ENCODE measurements at places on chromosomes 11 and 22.

DNA sequence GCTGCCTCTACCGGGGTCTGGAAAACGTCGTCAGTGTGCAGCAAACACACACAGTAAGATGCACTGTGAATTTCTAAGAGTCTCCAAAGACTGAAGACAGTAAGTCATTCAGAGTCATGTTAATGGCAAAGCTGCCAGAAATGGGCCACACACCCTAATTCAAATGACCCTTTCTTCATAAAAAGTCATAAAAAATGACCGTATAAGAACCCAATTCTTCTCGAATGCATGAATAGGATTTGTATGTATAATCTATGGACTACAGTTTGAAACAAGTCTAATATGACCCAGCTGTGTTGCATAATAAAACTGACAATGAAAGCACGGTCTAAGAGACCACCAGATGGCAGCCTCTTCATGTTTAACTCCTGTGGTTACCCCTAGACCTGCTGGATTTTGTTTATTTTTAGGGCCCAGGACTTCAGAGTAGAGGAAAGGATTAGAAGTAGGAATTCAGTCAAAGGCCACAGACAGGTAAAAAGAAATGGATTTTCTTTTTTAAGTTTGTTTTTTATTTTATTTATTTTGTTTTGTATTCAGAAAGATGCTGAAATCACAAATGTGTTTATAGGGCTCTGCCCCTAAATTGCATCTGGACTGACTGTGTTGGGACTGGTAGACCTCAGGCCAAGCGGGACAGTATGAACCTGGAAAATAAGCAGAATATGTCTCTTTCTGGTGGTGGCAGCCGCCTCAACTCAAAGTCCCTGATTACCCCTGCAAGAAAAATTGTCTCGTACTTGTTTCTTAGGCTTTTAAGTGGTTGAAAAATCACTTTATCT lies 32.1 kb upstream of the SLC5A12 start:
- peak; percentile 65 for DNase-seq

DNA sequence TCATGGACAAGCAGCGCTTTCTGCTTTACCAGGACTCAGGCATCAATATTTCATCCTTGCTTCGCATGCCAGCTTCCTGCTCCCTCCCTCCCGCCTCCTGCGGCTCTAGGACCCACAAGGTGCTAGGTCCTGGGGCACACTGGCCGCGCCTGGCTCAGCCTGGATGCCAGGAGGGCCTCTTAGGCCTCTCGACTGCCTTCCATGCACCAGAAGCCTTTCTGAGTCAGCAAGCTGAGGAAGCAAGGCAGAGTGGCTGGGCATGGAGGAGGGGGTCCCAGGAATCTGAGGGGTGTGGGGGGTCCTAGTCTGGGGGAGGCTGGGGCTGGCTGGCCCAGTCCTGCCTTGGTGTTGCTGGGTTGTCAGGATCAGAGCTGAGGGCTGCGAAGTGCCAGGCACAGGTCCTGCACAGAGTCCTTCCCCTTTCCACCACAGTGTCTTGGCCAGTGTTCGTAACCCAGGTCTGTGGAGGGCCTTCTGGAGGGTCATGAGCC lies 61.0 kb upstream of the THY1 start:
- no peak for DNase-seq

DNA sequence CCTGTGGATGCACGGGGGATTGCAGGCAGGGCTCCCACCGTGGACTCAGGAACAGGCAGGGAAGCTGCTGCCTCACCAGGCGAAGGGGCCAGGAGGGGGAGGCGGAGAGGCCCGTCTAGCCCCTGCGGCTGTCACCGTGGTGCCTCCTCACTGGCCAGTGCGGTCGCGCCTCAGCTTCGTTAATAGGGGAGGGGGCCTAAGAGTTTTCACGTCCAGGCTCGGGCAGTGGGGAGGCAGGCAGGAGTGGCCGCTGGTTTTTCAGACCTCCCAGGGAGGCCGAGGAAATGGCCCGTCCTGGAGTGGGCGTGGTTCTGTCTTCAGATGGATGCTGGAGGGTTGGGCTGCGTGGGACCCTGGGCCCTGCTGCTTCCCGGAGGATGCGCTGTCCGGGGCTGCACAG lies 91.1 kb upstream of the B3GAT1 start:
- no peak for DNase-seq

- no peak for DNase-seq
Observed at GRCh38 chr11:75261902-75262361, 21.4 kb downstream of the TPBGL start.

DNA sequence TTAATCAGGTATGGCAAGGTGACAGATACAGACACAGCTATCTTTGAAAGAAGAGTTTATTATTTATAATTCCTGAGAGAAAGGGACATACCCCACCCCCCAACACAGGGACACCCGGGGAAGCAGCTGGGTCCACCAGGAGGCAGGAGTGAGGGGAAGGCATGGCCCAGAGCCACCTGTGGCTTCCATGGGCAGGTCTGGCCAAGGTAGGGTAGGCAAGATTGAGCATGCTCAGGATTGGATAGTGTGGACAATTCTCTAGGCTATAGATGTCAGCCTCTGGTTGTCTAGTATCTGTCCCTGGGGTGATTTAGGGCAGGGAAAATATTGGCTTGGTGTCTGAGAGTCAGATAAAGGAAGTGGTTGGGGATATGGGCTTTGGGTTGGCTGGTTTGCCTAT lies 27.5 kb upstream of the SMIM35 start:
- DNase-seq, result peak; percentile 13

DNA sequence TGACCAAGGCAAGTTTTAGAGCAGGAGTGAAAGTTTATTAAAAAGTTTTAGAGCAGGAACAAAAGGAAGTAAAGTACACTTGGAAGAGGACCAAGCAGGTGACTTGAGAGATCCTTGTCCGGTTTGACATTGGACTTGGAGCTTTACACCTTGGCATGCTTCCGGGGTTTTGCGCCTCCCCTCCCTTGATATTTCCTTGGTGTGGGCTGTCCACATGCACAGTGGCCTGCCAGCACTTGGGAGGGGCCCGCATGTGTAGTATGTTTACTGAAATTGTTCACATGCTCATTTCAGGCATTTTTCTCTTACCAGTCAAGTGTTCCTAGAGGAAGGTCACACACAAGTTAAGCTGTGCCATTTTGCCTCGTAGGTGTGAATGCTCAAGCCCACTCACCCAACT lies 19.0 kb upstream of the THRSP start:
- DNase-seq, result no peak

Measured in hematopoietic multipotent progenitor cell treated with erythropoietin and hydrocortisone succinate and interleukin-3 and kit ligand, for 4 days (in vitro differentiated cells).